ENCODE measurements at places on chromosomes 12 and 14.

- no peak for DNase-seq
Measured at GRCh38 chr12:31245822-31246469, 80.0 kb downstream of the SINHCAF start.

DNA sequence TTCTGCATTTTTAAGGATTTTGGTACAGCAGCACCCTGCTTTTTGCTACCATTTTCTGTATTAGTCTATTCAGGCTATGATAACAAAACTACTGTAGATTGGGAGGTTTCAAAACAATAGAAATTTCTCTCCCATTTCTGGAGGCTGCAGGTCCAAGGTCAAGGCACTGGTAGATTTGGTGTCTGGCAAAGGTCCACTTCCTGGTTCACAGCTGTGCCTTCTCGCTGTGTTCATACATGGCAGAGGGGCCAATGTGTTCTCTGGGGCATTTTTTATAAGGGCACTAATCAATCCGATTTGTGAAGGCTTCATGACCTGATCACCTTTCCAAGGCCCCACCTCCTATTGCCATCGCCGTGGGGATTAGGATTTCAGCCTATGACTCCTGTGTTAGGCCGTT lies 268.1 kb upstream of the RTL1 start:
- DNase-seq, result no peak

GRCh38 chr12:67645601-67646000 lies 2.9 kb upstream of the DYRK2 start:
- DNase-seq, result no peak

- DNase-seq, result no peak
Measured at GRCh38 chr12:92297932-92298696, 152.5 kb upstream of the BTG1 start.

- peak; percentile 26 for DNase-seq
Measured at GRCh38 chr12:6928022-6928702, 403 bp downstream of the ATN1 start.

DNA sequence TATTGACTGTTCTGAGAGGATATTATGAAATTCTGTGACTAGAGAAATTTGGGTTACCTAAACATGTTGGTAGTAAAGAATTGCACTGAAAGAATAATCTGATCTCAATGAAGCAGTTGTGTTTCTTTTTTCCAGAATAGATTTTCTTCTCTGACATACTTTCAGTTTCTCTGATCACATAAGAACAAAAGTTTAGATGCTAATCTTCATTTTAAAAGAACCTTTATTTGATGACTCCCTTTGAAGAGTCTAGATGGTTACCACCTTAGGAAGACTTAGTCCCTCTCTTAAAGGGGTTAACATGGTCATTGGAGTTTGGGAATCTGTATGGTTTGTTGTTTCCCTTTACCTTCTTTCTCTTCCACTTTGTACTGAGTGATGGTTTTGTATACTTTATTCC lies 58.6 kb downstream of the MON2 start:
- DNase-seq, result no peak

DNA sequence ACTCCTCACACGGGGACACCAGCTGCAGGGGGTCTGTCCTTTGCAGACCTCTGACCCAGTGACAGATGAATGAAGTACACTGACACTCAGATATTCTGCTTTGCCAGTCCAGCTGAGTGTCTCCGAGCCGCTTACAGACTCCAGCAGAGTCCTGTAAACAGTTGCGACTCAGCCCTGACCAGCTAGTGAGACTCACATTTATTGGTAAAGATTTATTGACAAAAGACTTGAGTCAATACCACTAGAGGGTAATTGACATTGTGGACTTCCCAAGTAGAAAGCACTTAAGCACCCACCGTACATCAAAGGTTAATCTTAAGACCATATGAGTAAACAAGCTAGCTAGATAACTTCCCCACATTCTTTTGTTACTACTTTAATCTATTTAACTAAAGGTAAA lies 9.8 kb upstream of the FKBP4 start:
- no peak for DNase-seq

DNA sequence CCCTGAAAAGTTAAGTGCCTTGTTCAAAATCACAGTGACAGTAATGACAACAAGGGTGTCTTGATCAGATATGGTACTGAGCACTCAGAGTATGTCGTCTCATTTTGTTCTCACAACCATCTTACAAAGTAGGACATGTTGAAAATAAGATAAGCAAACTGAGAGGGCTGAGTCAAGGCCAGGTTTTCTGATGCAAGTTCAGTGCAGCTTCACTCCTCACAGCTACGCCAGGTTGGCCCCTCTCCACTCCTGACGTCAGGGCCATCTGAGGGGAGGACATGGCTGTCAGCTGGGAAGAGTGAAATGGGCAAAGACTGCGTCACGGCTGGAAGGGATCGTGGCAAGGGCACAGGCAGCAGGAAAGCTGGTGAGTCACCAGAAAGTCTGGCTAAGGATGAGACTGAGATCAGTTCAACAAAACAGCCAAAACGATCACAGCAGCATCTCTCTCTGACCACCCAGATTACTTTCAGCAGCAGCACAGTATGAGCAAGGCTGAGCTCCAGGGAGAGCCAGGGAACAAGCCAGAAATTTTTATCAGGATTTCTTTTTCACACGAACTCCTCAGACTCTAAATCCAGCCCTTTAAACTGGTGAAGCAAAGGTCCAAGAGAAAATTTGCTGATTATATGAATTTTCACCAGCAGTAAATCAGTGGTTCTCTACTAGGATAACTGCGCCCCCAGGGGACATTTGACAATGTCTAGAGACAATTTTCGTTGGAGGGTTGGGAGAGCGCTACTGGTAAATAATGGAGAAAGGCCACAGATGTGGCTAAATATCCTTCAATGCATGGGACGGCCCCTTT lies 297.9 kb upstream of the AMIGO2 start:
- peak; percentile 78 for DNase-seq

DNA sequence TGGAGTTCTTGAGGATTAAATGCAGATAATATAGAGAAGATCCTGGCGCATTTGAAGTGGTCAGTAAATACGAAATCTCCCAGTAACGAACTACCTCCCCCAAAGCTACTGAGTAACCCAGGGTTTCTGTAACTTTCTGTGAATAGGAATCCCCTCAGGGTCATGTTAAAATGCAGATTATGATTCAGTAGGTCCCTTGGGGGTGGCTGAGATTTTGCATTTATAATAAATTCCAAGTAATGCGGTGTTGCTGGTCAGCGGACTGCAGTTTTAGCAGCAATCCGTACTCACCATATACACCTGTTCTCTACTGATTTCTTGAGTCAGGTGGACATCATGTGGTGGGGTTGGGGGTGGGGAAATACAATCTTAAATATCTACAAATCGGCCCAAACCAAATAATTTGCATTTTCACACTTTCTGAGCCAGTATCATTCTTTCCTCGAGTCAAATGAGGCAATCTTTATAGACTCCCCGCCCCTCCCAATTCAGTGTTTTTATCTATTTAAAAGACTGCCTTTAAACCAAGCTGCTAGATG lies 868 bp downstream of the SPATA7 start:
- no peak for DNase-seq

- no peak for DNase-seq
Measured at GRCh38 chr12:80356097-80356496, 87.9 kb upstream of the PTPRQ start.

DNA sequence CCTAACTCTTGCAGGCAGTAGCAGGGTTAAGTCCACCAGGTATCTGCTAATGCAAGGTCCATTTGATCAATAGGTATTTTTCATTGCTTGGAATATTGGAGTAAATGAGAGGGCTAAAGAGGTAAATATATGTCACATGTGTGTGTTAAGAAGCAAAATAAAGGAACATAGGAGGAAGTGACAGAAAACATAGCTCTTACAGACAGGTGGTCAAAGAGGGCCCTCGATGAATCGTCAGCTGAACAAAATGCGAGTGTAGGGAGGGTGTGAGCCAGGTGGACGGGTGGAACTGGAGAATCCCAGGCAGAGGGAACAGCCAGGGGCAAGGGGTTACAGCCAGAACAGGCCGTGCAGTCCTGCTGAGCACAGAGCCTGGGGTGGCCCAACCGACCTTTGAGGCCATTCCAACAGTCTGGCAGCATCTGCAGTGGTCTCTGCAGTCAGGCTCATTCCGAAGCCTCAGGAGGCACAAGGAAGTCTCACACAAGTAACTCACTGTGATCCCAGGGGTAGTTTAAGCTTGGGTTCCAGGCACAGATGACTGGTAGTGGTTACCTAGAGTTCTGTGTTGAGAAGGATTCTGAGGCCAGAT lies 43.2 kb downstream of the CCDC88C start:
- DNase-seq, result no peak

DNA sequence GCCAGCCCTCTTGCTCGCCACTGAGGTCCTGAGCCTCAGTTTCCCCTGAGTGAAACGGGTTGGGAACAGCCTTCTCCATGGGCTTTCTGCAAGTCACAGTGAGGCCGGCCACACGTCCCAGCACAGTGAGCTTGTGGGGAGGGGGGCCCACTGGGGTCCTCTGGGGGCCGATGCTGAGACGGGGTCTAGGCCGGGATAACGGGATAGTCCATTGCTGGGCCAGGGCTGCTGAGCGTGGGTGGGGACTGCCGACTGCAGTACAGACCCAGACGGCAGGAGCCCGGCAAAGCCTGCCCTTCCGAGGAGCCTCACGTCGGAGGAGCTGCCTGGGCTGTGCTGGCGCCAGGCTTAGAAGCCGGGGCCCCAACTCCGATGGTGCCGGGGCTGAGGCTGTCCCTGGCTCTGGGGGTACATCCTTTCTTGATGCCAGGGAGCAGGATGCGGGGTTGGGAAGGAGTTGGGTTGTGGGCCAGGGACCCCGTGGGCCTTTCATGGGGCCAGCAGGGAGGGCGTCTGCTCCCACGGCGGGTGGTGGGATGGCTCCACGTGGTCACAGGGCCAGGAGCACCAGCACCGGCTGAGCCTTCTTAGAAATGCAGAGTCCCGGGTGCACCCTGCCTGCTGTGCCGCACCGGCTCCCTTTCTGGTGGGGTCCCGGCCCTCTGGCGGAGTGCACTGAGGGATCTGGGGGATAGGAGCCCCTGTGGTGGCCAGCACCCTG lies 24.2 kb downstream of the NOC4L start:
- no peak for DNase-seq

DNA sequence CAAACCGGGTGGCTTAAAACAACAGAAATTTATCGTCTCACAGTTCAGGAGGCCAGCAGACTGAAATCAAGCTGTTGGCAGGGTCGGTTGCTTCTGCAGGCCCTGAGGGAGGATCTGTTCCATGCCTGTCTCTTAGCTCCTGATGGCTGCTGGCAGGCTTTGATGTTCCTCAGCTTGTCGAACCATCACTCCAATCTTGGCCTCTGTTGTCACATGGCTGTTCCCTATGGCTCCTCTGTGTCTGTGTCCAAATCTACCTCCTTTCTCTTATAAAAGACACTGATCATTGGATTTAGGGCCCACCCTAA lies 14.0 kb downstream of the NFATC4 start:
- DNase-seq, result no peak

DNA sequence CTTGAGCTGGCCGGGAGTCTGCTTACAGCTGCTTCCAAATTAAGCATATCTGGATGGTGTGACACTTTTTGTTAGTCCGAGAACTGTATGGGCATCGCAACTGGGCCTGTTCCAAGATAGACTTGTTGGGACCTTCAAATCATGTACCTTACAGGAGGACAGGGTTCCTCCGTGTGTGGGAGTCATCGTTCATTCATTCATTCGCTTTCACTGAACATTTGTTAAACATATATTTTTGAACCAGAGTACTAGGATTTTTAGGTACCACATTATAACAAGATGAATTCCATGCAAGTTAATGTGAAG lies 387 bp upstream of the IPO8 start:
- no peak for DNase-seq

DNA sequence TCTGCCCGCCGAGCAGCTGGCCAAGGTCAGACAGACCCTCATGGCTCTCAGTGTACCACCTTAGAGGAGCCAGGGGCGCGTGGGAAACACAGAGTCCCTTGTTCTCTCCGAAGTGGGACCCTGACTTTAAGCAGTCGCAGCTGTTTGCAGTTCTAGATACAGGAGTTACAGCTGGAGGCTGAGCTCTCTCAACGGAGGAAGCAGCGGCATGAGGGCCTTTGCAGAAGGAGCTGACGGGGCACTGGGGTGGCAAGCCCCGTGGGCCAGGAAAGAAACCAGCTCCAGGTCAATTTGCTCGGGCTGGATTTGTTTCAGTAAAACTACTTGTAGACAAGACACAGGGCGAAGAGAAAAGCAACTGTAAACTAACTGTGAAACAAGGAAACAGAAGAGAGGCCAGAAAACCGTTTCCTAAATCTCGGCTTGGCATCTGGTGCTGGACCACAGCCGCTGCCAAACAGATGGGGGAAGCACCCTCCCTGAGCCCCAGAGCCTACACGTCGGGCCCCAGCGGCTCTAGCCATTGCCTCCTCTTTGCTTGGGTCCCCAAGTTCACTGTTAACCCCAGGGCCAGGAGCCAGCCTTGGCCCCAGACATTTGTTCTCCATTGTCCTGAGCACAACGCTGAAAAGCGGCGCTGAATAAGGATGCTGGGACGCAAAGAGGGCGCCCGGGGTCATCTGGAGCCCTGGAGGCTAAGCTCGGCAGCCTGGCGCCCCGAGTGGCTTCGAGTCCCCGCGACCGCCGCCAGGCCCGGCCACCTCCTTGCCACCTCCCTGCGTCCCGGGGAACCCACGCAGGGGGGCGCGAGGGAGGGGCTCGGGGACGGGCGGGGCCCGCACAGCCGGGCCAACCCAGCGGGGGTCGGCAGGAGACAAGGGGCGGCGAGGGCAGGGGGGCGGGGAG lies 914 bp upstream of the PACS2 start:
- no peak for DNase-seq

- DNase-seq, result no peak
Measured at GRCh38 chr12:4820971-4821370, 88.7 kb upstream of the KCNA1 start.

GRCh38 chr12:105106621-105107020 lies 910 bp upstream of the WASHC4 start:
- peak; percentile 17 for DNase-seq

All from ACHN (cell line).